ENCODE measurements at places on chromosomes 1 and 21. TPM values are rescaled to one million over a fixed set of nuclear protein-coding genes. Genes with fewer than 3 reads are reported as not detected.

GRCh38 chr1:180912211-180912800, 391 bp upstream of the KIAA1614 start:
- DNase-seq: no peak
- peak overlapping the region; percentile 56 for H3K27ac ChIP-seq
- peak overlapping the region; percentile 63 for H3K4me3 ChIP-seq
- no peaks in the 10 kb centered on the region for H3K36me3 ChIP-seq

DNA sequence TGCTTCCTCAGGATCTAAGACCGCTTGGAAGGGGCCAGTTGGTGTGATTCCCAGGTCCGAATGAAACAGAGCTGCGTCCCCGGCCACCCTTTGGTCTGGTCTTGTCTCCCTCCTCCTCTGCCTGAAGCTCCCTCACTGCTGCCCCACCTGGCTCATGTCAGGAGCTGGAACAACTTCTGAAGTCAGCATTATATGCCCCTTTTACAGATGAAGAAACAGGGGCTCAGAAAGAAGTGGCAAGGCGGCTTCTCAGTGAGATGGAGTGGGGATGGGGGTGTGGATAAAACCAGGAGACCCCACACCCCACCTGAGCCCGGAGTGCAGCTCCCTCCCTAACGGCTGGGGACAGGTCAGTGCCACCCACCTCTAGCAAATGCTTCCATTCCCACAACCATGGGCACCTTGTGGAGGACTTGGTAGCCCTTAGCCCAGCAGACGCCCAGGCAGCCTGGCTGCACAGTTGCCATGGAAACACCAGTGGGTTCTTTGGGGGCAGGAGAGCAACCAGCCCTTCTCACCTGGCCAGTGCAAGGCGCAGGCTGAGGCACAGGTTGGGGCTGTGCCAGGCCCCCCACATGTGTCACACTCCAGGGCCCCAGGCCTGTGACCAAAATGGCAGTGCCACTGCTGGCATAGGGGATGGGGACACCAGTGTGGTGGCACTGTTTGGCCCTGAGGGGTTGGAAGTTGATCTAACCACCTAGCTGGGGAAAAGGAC, 31.9 kb upstream of the ECE1 start:
- H3K27ac ChIP-seq: no peak overlapping the region
- H3K36me3 ChIP-seq: no peaks in the 10 kb centered on the region
- DNase-seq: no peak
- no peaks in the 10 kb centered on the region for H3K27me3 ChIP-seq
- no peak overlapping the region for H3K4me3 ChIP-seq
- peaks cover 79% of the 10 kb centered on the region for H3K4me1 ChIP-seq

DNA sequence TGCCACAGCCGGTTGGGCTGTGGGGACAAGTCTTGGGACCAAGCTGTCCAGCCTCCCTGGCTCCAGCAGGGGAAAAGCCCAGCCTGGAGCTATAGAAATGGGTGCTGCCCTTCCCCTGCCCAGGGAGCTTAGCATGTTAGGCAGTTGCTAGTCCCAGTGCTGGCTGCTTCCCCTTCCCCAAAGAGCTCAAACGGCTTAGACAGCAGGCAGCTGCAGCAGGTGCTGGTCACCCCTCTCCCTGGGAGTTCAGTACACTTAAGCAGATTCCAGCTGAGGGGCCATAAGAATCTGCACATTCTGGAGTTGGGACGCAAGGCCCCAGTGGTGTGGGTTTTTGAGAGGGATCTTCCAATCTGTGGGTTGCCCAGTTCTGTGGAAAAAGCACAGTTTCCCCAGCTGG, 11.1 kb upstream of the REG4 start:
- no peak overlapping the region for H3K27ac ChIP-seq
- no peak for DNase-seq
- no peak overlapping the region for H3K4me3 ChIP-seq

GRCh38 chr1:170800812-170801211, 134.5 kb upstream of the MROH9 start:
- H3K27ac ChIP-seq: no peak overlapping the region
- H3K36me3 ChIP-seq: no peaks in the 10 kb centered on the region
- no peaks in the 10 kb centered on the region for H3K27me3 ChIP-seq
- no peaks in the 10 kb centered on the region for H3K4me1 ChIP-seq
- DNase-seq: no peak

The HES5 gene
- 0.36 TPM for total RNA-seq

GRCh38 chr1:921011-921837, 2.5 kb upstream of the SAMD11 start:
- peaks cover 24% of the 10 kb centered on the region for H3K4me1 ChIP-seq
- peak overlapping the region; percentile 6 for H3K4me3 ChIP-seq

DNA sequence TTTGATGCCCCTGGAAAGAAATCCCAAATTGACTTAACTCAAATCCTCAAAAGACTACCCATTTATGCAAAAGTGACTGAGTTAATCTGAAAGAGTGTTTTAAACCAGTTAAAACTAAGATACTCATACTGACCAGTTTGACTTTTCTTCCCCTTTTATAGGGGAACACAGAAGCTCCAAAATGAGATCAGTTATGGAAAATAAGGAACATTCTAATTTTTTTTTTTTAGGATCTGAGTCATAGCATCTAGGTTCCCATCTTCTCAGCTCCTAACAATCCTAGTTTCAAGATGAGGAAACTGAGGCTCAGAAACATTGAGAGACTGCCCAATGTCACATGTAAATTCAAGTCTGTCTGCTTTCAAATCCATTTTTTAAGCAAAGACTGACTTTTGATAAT, 231.1 kb upstream of the RUNX1 start:
- no peak overlapping the region for H3K4me3 ChIP-seq
- peaks cover 3% of the 10 kb centered on the region for H3K4me1 ChIP-seq

GRCh38 chr1:97119260-97120158, 397.9 kb downstream of the PTBP2 start:
- no peak for DNase-seq
- H3K4me3 ChIP-seq: no peak overlapping the region
- H3K27me3 ChIP-seq: no peaks in the 10 kb centered on the region
- H3K4me1 ChIP-seq: no peaks in the 10 kb centered on the region
- H3K36me3 ChIP-seq: no peaks in the 10 kb centered on the region

DNA sequence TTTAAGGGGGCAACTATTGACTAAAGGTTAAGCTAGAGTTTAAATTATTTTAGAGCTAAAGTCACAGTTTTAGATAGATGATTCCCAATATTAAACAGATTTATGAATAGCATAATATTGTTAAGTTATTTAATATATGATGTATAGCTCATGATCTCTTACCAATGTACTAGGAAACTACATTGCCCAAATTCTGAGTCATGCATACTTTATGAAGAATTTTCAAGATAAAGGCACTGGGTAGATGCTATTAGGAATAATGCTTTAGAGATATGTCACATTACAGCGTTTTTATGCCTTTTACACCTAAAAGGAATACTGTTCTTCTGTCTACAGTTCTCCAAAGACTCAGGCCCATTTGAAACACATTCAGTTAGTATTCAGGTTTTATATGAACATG, 215.1 kb downstream of the NCAM2 start:
- H3K4me1 ChIP-seq: no peaks in the 10 kb centered on the region
- H3K27me3 ChIP-seq: no peaks in the 10 kb centered on the region
- no peak for DNase-seq
- no peaks in the 10 kb centered on the region for H3K36me3 ChIP-seq

DNA sequence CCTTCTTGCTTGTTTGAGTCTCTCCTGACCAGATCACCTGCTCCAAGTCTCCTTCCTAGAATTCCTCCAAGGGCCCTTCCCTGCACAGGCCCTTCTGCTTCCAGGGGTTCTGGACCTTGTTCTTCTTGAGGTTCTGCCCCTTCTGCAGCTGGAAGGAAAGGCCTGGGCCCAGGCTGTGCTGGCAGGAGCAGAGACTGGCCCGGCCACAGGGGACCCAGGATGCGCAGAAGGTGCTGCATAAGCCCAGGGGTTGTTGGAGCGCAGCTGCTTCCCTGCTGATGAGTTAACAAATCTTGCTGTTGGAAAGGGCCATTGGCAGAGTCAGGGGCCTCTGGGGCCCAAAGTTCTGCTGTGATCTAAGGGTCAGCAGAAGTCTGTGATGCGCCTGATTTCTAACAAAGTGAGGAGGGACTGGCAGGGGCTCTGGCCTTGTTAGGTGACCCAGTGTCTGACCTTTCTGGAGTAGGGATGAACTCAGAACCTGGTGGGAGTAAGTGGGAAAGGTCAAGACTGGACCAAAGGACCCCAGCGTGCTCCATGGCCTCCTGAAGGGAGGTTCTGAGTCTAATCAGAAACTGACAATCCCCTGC, 509.8 kb downstream of the PTPRU start:
- no peak overlapping the region for H3K27ac ChIP-seq
- DNase-seq: no peak
- H3K4me3 ChIP-seq: no peak overlapping the region
- H3K27me3 ChIP-seq: peaks cover 29% of the 10 kb centered on the region
- no peaks in the 10 kb centered on the region for H3K4me1 ChIP-seq

- no peak overlapping the region for H3K27ac ChIP-seq
- H3K27me3 ChIP-seq: no peaks in the 10 kb centered on the region
- DNase-seq: no peak
- no peaks in the 10 kb centered on the region for H3K4me1 ChIP-seq
- H3K36me3 ChIP-seq: no peaks in the 10 kb centered on the region
These were observed 21.2 kb upstream of the LRRC8C start for GRCh38 chr1:89611721-89612120.

DNA sequence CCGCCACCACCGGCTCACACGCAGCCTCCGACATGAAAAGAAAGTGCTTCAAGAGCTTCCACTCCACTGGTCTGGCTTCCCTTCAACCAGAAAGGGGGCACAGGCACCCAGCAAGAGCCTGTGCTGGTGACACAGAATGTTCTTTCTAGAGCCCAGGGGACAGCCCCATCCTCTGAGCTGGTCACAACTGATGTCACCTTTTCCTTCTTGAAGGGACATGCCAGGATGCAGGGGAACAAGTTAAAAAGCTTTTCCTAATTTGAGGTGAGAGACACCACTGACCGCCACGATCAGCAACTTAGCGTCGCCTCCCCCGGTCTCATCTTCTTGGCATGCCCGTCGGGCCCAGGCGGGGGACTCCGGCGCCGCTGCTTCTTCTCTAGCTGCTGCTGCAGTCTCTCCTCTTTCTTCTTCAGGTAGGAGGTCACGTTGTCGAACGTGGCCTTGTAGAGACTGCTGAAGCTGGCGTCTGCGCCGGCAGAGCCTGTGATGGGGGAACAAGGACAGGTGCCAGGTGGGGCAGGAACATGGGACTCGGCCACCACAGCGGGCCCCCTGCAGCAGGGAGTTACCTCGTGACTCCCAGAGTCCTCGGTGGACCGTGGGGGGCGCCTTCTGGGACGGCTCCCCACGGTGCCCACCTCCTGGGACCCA, 29.5 kb downstream of the WDR4 start:
- peaks cover 24% of the 10 kb centered on the region for H3K36me3 ChIP-seq
- DNase-seq: no peak
- no peak overlapping the region for H3K27ac ChIP-seq

DNA sequence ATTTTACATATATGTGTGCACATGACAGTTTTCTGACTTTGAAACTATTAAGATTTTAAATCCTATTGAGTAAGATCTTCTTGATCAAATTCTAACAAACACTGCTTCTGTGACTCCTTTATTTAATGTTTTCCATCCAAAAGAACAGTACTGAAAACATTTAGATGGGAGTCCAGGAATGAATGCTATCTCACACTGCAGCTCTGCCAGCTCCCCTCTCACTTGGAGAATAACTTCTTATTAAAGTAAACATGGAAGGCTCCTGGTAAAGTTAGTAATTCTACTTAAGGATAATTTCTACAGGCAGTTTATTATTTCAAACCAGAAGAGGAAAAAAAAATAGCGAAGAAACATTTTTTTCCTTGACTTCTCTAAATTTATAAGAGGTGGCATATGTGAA, 349.1 kb downstream of the DPYD start:
- no peaks in the 10 kb centered on the region for H3K27me3 ChIP-seq
- no peak overlapping the region for H3K27ac ChIP-seq
- H3K36me3 ChIP-seq: no peaks in the 10 kb centered on the region

DNA sequence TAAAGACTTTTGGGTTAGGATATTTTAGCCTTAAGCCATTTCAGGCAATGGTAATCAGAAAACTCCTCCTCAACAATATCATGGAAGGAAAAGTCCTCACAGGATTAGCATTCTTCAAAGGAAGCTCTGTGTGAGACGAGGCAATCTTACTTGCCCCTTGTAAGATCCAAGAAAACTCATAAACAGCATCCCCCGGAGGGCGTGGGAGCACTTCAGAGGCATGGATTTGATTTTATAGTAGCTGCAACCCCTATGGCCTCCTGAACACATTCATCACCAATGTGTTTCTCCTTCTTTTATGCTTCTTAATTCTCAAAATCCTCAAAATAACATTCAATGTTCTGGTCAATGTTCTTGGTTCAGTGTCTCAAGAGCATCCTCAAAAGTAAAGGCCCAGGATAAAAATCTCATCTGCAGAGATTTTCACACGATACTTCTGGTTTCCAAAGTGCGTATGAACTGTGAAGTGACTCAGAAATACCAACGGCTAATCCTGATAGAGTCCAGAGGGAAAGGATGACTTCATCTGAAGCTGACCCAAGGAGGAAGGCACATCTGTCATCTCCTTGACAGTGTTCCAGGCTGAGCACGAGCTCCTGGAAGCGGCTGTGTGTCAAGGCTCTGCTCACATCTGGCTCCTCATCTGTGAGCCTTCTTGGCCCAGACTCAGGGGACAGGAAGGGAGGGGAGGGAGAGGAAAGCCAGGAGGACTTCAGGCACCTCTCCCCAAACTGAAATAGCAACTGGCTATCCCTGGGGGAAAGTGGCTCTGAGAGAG, 49.3 kb upstream of the PSEN2 start:
- H3K4me3 ChIP-seq: no peak overlapping the region
- peaks cover 8% of the 10 kb centered on the region for H3K27me3 ChIP-seq
- DNase-seq: no peak
- H3K4me1 ChIP-seq: peaks cover 6% of the 10 kb centered on the region
- H3K27ac ChIP-seq: no peak overlapping the region

The PCNT gene
- total RNA-seq: 47.2 TPM

The ANXA9 gene
- 3.5 TPM for total RNA-seq

The ROR1 gene
- total RNA-seq: 63.8 TPM

GRCh38 chr21:44416193-44416592, 39.1 kb upstream of the LRRC3 start:
- H3K4me3 ChIP-seq: no peak overlapping the region
- H3K27ac ChIP-seq: no peak overlapping the region
- no peaks in the 10 kb centered on the region for H3K4me1 ChIP-seq
- no peak for DNase-seq

The SPATA17 gene
- total RNA-seq: 5.1 TPM

GRCh38 chr1:164562511-164562910, 3.5 kb downstream of the PBX1 start:
- DNase-seq: no peak
- peaks cover 10% of the 10 kb centered on the region for H3K36me3 ChIP-seq
- no peaks in the 10 kb centered on the region for H3K27me3 ChIP-seq
- peak overlapping the region; percentile 99 for H3K4me3 ChIP-seq
- peaks cover 53% of the 10 kb centered on the region for H3K4me1 ChIP-seq

- peak overlapping the region; percentile 37 for H3K27ac ChIP-seq
- H3K27me3 ChIP-seq: no peaks in the 10 kb centered on the region
- H3K4me1 ChIP-seq: peaks cover 8% of the 10 kb centered on the region
- H3K4me3 ChIP-seq: no peak overlapping the region
- no peak for DNase-seq
These were observed 52.0 kb downstream of the ECE1 start for GRCh38 chr1:21238141-21238800.

The RIPPLY3 gene
- total RNA-seq: 18.9 TPM

- H3K36me3 ChIP-seq: no peaks in the 10 kb centered on the region
- H3K27me3 ChIP-seq: peaks cover 60% of the 10 kb centered on the region
- DNase-seq: no peak
- H3K27ac ChIP-seq: no peak overlapping the region
These were observed 33.7 kb upstream of the SGIP1 start for GRCh38 chr1:66500301-66500700.

The PTPN14 gene
- total RNA-seq: 43.3 TPM

GRCh38 chr1:46128344-46128743, 4.1 kb downstream of the PIK3R3 start:
- H3K36me3 ChIP-seq: peaks cover 3% of the 10 kb centered on the region
- peaks cover 15% of the 10 kb centered on the region for H3K4me1 ChIP-seq
- H3K27me3 ChIP-seq: no peaks in the 10 kb centered on the region
- no peak overlapping the region for H3K4me3 ChIP-seq

Measured in progenitor cell of endocrine pancreas (in vitro differentiated cells).